ENCODE measurements at places on chromosomes 13 and 19.

DNA sequence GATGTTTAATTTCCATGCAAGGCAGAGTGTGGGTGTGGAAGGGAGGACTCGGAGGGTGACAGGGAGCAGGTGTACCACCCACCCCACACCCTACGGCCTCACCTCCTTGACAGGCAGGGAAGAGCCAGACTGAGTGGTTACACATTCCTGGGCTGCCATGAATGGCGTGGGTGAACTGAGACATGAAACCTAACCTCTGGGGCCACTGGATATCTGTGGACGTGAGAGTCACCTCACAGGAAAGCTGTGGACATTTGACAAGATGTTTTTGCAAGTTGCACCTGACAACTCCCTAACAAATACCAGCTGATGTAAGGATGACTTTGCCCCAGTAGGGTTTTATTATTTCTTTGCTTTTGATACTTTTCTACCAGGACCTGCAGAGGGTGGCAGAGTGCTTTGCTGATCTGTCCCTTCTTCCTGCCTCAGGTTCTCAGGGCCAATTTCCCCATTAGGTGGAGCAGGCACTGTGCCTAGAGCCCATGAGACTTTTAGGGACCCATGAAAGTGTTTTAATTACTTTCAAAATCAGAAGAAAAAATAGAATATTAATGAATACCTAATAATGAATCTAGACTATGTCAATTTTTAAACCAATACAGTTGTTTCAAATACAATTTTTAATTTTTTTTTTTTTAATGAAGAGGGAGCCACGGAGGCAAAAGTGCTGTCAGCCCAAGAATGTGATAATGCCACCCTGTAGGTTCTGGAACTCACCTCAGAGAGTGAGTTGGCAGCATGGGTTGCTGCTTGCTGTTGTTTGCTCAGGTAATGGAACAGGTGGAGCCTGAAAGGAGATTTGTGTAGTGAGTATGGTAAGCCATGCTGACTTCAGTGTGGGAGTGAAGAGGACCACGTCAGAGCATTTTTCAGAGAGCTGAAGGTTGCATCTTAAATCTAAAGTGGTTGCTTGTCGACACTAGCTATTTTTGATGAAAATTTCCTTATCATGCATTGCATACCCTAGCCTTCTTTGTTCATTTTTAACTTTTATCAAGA lies 58.0 kb upstream of the CYSLTR2 start:
- DNase-seq: peak; percentile 74

GRCh38 chr19:771332-771785 lies 20.4 kb downstream of the MISP start:
- DNase-seq: peak; percentile 43

- peak; percentile 62 for DNase-seq
Observed at GRCh38 chr13:45670189-45670885, 31.8 kb upstream of the CBY2 start.

DNA sequence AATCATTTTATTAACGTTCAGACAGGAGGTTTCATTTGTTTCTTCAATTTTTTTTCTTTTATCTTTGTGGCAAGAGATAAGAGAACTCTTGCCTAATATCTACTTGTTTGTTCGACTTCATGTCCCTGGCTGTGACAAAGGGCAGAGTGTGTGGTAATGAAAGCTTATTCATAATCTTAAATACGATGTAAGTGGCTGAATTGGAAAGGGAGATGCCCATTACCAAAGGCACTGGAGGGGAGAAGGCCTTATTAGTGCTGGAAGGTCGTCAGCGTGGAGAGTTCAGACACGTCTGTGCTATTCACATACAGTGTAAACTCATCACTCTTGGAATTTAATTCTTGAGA lies 54.0 kb downstream of the RFC3 start:
- no peak for DNase-seq

DNA sequence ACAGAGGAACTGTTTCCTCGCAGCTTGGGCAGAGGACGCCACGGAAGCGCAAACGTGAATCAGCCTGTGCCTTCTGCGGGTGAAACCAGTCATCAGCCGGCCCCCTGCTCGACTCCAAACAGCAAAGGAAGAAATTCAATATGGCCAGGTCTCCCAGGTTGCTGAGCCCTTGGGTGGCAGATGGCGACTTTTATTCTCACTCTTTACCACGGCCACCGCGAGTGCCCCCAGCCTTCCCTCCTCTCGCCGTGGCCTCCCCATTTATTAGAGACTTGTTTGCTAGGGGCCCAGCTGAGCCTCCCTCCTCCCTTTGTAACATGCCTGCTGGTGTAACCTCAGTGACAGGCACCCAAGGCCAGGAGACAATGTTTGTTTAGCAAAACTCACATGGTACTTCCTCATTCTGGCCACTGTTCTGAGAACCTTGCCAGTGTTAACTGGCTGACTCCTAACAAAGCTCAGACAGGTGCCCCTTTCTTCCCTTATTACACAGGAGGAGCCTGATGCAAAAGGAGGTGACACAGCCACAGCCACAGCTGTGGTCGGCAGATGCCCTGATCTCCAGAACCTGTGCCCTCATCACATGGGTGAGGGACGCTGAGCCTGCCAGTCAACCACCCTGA lies 5.8 kb downstream of the RAB20 start:
- peak; percentile 79 for DNase-seq

DNA sequence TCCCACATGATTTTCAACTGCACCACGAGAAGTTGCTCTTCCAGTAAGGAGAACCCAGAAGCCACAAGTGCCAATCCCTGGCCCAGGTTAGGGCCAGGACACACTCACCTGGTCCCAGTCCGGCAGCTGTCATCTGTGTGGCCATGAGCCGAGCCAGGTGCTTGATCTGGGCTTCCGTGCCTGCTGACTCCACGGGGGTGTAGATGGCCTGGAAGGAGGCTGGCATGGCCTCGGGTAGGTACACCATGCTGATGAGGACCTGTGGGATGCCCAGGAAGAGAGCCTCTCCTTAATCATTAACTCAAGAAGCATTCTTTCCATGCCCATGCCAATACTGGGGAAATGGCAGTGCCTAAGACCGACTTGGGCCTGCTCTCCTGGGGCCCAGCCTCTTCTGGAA lies 19.9 kb upstream of the RSPH6A start:
- peak; percentile 65 for DNase-seq

- no peak for DNase-seq
Observed at GRCh38 chr19:54333586-54334298, 5.2 kb downstream of the LILRA4 start.

- no peak for DNase-seq
Observed at GRCh38 chr13:103009051-103009840, 57.0 kb downstream of the SLC10A2 start.

DNA sequence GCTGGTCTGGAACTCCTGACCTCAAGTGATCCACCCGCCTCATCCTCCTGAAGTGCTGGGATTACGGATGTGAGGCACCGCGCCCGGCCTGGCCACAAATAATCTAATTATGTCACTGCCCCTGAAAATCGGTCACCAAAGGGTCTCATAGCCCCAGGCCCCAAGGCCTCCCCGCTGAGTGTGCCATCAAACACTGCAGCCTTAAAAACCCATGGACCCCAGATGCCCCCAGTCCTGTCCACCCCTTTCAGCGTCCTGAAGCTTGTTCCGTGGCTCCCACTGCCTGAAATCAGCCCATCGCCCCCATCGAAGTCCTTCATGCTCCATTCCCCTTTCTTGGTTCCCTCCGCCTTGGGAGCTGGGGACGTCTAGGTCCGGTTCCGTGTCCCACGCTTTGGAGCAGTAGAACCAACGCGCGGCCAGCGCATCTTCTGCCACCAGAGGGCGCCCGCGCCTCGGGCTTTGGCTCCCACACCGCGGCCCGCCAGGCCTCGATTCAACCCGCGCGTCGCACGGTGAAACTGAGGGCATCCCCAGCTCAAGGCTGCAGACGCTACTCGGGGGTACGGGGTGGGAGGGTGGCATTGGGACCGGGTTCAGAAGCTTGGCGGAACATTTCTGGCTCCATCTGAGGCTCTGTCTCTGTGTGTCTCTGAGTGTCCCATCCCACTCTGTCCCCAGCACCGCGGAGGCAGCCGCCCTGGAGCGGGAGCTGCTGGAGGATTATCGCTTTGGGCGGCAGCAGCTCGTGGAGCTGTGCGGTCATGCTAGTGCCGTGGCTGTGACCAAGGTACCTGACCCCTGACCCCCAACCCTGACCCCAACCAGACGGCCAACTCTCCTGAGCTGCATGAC lies 3.5 kb downstream of the YJEFN3 start:
- peak; percentile 80 for DNase-seq

GRCh38 chr13:76697288-76697687 lies 188.9 kb downstream of the KCTD12 start:
- no peak for DNase-seq

- no peak for DNase-seq
Observed at GRCh38 chr13:52811841-52812240, 36.6 kb downstream of the PCDH8 start.

DNA sequence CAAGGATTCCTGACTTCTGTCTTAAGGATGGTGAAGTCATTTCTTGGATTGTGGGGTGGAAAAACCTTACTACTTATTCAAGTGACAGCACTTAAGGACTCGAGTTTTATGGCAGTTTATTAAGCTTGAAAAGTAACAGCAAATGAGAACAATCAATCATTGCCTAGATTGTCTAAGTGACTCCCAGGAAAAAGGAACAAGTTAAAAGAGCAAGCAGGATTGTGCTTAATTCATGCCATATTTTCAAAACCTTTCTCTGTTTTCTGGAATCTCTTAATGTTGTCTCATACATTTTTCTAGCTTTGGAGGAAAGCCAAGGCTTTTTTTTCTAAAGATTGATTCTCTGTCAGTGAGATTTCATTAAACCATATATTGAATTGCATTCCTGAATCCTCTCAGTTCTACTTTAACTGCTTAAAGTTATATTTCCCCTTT lies 236.2 kb upstream of the HTR2A start:
- no peak for DNase-seq

Measured in DMS53 (cell line).